GM18507 (cell line): ENCODE measurements at places on chromosomes 11 and 22.
A peak's percentile ranks its signal among the peaks of the same experiment; 100 is the strongest.

GRCh38 chr11:32446227-32446626, 10.9 kb upstream of the WT1 start:
- DNase-seq, result no peak

DNA sequence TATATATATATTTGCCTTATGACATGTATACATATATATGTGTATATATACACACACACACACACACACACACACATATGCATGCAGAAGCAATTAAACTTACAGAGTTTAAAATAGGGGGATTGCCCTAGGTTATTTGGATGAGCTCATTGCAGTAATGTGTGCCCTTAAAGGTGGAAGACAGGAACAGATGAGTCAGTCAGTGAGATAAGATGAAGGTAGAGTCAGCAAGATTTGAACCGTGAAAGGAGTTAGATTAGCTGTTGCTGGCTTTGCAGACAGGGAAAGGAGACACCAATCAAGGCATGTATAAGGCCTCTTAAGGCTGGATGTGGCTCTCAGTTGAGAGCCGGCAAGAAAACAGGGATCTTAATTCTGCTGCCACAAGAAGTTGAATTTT, 902.4 kb upstream of the RAG2 start:
- DNase-seq, result no peak

GRCh38 chr22:29157759-29158535, 47.7 kb upstream of the EMID1 start:
- DNase-seq, result no peak

- DNase-seq, result peak; percentile 71
These were observed 23.6 kb upstream of the ETS1 start for GRCh38 chr11:128610721-128611617.

GRCh38 chr22:47411006-47411405, 648.6 kb downstream of the TBC1D22A start:
- no peak for DNase-seq

DNA sequence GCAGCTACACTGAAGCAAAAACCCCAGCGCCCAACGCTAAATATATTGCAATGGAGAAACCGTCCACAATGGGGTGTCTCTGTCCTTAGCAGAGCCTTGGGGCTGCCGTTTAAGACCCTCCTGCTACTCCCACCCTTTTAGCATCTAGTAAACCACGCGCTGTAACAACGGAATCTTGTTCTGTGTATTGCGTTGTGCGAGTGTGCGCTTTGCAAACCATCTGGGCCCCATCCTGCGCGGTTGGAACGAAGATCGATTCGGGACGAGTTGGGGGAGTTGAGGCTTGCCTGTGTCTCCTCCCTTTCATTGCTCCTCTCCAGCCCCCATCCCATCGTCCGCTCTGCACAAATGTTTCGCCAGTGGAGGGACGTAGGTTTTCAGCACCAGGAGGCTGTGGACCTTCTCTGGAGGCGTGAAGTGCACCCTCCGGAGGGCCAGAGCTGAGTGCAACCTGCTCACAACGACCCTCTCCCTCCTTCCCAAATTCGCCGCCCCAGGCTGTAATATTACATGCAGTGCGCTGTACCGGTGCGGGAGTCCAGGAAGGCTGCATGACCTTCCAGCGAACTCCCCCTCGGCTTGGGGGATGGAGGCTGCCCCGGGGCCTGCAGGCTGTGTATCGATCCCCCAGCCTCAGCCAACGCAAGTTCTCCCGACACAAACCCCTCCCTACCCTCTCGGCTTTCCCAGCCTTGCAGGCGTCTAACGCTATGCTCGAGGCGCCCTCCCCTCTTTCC, 1.6 kb upstream of the KMT2A start:
- no peak for DNase-seq

- no peak for DNase-seq
These were observed 612 bp downstream of the ASPHD2 start for GRCh38 chr22:26429458-26430286.

DNA sequence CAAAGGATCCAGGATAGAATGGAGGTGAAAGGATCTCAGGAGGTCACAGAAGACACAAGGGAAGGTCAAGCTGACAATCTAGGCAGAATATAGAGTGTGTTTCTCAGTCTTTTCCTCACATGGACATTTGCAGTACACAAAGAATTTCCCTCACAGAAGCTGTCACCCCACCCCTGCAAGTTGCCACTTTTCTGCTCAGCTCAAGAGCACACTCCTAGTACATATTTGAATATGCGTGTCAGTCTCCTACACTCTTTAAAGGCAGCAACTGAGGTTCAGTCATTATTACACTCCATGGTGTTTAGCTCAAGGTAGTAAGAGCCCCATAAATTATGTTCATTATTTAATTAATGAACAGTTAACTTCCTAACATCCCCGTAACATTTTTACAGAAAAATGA, 59.1 kb downstream of the ETS1 start:
- no peak for DNase-seq

DNA sequence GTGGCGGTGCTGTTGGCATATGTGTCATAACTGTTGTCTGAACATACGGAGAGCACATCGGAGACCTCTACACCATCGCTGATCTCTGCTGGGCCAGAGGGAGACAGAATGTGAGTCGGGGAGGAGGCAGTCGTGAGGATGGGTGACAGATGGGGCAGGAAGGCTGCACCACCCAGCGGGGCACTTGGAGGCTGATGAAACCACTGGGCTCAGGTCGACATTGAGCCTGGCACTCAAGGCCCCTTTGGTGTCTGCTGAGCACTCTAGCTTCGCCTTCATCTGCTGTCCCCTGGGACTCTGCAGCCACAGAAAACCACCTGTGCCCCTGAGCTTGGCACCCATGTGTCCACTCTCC, 2.5 kb upstream of the KLHL35 start:
- no peak for DNase-seq
